ACHN (cell line): ENCODE measurements at places on chromosomes 2 and 18.

GRCh38 chr2:120932881-120933280 lies 197.2 kb downstream of the GLI2 start:
- no peak for DNase-seq

DNA sequence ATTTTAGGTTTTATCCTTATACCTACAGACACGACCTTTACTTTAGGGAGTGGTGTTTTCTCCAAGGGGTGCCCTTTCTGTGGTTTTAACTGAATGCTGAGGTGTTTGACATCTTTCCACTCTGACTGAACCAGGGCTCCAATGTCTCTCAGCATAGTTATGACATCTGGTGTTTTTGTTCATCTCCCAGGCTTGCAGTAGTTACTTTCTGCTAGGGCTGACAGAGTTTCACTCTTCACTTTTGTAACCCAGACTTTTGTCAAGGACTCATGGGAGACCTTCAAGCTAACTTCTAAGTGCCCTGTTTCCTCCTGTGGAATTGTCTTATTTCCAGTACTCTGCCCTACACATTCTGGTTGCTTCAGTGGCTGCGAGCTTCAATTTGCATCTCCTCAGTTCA lies 103.1 kb downstream of the CCDC85A start:
- DNase-seq = no peak

- DNase-seq = no peak
Observed at GRCh38 chr2:74033375-74033774, 48.7 kb downstream of the TET3 start.

- DNase-seq = no peak
Observed at GRCh38 chr2:83944191-83944590, 514.9 kb downstream of the SUCLG1 start.

- DNase-seq = no peak
Observed at GRCh38 chr18:75879196-75879595, 451.7 kb upstream of the SMIM21 start.

GRCh38 chr2:121427187-121427689 lies 103.4 kb upstream of the RNU4ATAC start:
- DNase-seq = no peak

GRCh38 chr2:215332872-215333595 lies 21.2 kb downstream of the ATIC start:
- DNase-seq = peak; percentile 91
